ENCODE measurements at places on chromosomes 4 and X.

- DNase-seq, result peak; percentile 2
These were observed 42.5 kb downstream of the MID1 start for GRCh38 chrX:10577853-10578252.

GRCh38 chr4:121156822-121157769 lies 7.0 kb downstream of the TNIP3 start:
- peak; percentile 50 for DNase-seq

DNA sequence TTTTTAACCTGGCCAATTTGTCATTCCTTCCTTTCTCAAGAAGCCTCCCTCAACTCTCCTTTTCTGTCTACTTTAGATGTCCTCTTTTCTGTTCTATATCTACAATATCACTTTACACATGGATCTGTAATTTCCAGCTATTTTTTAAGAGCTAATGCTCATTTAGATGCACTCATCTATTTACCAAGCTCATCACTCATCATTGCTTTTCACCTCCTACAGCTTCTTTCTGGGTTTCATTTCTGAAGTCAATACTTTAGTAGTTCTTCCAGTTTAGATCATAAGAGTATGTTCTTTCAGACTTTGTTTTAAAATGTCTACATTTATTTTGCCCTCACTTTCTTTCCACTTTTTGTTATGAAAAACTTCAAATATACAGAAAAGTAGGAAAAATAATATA lies 466.9 kb downstream of the MID1IP1 start:
- DNase-seq, result no peak

- DNase-seq, result no peak
These were observed 26.5 kb downstream of the GPR143 start for GRCh38 chrX:9739130-9739529.

GRCh38 chr4:107380190-107380589 lies 339.8 kb downstream of the PAPSS1 start:
- no peak for DNase-seq

- DNase-seq, result no peak
These were observed 867.3 kb downstream of the PCDH18 start for GRCh38 chr4:136664988-136665387.

- DNase-seq, result no peak
These were observed 202.7 kb upstream of the HS3ST1 start for GRCh38 chr4:11631416-11631815.

- no peak for DNase-seq
These were observed 52.6 kb downstream of the FNIP2 start for GRCh38 chr4:158821228-158821971.

DNA sequence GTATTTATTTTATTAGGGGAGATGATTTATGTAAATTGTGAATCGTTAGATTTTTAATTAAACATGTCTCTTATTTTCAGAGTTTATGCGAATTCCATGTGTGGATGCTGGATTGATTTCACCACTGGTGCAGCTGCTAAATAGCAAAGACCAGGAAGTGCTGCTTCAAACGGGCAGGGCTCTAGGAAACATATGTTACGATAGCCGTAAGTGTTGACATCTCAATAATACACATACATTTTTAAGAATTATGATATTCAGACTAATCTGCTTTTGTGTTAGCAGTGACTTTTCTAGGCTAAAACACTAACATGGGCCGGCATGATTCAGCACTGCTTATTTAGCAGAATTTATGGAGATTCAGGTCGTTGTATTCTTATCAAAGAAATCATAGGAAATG lies 91.2 kb downstream of the RAP1GDS1 start:
- peak; percentile 23 for DNase-seq

DNA sequence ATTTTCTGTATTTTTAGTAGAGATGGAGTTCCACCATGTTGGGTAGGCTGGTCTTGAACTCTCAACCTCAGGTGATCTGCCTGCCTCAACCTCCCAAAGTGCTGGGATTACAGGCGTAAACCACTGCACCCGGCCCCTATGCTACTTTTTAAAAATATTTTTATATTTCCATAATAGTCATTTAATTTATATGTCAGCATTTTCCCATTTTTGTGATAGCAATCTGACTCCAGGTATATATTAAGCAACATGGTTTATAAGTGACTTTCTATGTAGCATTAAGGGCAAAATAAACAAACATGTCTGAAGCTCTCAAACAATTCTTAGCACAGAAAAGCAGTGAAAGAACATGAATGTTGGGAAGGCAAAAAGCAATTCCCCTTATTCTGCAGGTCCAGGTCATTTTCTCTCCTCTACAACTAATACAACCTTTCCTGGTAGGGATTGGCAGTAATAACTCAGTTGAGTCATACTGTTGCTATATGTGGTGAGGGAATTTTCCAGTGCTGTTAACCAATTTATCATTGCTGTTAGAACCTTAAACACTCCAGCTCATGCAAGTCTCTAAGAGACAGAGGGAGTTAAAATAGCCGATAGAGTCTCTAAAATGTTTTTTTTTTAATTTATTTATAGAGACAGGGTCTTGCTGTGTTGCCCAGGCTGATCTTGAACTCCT lies 24.0 kb downstream of the SMIM14 start:
- DNase-seq, result no peak

- DNase-seq, result no peak
These were observed 135.0 kb upstream of the SCML1 start for GRCh38 chrX:17602245-17602644.

GRCh38 chr4:113618205-113618604 lies 143.3 kb downstream of the CAMK2D start:
- DNase-seq, result no peak

DNA sequence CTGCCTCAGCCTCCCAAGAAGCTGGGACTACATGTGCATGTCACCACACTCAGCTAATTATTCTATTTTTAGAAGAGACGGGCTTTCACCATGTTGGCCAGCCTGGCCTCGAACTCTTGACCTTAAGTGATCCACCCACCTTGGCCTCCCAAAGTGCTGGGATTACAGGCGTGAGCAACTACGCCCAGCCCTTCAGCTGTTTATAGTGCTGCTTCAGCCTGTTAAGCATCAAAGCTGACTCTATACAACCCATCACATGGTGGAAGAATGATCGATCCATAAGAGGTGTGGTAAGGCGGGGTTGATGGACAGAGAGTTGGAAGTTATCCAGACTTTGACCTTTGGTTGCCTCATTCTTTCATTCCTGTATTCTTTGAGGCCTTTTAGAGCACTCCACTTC lies 56.2 kb upstream of the RAPGEF2 start:
- no peak for DNase-seq

DNA sequence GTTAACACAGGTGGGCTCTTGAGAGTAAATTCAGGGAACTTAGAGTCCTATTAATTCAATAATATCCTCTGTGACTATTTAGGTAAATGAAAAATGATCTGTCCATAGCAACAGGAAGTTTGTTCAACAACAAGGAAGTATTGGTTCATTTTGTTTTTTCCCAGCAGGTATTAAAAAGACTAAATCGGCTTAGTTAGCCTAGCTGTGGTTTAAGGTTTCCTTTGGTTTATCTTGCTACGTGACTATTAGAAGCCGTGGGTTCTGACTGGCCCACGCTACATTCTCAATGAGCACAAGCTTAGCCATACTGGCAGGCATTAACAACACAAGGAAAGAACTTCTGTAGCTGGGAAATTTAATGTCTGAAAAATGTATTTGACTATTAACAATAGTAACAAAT lies 168.8 kb upstream of the HS3ST1 start:
- no peak for DNase-seq

DNA sequence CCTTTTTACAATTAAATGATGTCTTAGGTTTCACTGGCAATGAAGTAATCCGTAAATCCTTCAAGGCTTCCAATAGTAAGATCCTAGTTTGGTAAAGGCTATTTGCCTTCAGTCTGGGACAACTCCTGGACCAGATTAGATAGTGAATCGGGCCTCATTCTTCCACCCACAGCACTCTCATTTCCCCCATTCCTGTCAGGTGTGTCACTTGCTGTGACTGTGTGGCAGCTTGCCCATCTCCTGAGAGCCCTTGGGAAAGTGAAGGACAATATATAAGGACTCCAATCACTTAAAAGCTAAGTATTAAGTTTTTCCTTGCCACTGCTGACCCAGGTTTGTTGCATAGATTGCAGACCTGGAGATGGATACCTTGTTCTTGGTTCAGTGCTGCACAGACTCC lies 3.3 kb upstream of the GASK1B start:
- no peak for DNase-seq

DNA sequence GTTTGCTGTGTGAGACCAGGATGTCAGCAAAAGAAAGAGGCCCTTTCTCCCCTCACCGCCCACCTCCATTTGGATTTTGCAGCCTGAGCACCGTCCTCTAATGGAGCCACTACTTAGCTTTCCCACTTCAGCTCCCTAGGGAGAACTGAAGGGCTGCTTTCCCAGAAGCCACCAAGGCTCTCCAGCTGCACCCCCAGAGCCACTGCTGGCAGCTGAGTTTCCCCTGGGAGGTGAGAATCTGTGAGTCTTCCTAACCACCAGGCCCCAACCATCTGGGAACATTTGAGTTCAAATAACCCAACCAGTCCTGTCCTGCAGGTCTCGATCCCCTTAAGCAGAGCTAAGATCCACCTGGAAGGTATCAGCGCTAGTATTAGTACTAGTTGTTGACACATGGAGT lies 173.1 kb upstream of the USP9X start:
- no peak for DNase-seq

DNA sequence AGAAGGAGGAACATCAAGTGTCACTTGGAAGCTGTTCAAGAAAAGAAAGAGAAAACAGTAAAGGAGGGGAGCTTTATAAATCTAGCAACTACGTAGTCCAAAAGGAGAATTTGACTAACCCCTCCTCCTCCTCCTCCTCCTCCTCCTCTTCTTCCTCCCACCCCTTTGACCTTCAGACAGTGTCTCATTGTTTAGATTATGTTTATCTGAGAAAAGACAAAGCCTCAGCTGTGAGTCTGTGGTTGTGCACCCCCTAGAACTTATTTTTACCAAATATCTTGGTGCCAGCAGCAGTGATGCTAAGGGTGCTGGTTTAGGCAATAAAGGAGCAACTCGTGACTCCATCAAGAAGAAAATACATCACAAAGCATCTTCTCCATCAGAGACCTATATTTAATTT lies 68.9 kb upstream of the BMP2K start:
- DNase-seq, result no peak

DNA sequence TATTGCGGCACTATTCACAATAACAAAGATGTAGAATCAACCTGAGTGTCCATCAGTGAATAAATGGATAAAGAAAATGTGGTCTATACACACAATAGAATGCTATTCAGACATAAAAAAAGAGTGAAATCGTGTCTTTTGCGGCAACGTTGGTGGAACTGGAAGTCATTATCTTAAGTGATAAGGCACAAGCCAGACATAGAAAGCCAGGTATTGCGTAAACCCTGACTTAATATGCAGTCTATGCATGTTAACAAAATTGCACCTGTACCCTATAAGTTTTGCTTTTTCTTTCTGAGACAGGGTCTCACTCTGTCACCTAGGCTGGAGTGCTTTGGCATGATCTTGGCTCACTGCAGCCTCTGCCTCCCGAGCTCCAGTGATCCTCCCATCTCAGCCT lies 28.6 kb downstream of the KIAA0232 start:
- DNase-seq, result no peak

DNA sequence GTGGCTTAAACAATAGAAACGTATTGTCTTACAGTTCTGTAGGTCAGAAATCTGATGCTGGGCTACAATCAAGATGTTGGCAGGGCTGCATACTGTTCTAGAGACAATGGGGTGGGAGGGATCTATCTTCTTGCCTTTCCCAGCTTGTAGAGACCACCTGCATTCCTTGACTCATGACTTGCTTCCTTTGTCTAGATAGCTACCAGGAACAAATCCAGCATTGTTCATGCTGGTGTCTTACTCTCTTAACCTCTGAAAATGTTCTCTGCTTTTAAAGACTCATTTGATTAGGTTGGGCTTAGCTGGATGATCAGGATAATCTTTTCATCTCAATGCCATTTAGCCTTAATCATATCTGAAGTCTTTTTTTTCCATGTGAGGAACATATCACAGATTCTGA lies 169.0 kb downstream of the ZNF330 start:
- DNase-seq, result no peak

- no peak for DNase-seq
These were observed 9.2 kb downstream of the WDR1 start for GRCh38 chr4:10107111-10108091.

GRCh38 chr4:174604198-174604597 lies 81.9 kb upstream of the HPGD start:
- DNase-seq, result peak; percentile 57

DNA sequence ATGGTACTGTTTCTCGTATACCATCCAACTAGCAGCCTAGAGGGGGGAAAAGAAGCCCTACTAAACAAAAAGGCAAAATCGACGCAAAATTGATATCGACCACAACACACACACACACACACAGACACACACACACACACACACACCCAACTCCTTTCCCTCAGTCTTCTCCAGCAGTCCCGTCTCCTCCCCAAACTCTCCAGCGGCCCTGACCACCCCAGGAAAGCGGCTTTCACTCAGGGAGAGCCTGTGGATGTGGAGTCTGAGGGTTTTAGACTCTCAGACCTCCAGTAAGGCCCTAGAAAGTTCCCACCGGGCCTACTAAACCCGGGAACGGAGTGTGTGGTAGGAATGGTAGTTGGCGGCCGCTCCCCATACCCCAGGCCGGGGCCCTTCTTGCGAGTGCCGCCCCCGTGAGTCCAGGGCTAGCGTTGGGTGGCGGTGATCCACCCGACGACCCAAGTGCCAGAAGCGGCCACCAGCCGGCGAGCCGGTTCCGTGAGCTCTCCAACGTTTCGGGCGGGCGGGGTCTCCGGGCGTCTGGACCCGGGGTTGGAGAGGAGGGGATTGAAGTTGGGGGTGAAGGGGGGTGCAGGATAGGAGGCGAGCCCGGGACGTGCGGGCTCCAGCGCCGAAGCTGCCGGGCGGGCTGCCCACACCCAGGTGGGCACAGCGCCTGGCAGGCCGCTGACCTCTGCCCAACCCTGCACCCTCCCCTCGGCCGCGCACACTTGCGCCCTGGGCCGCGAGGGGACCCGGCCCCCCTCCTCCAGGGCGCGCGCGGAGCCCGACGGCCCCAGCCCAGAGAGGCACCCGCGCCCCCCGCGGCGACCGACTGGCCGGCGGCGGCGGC lies 13.7 kb downstream of the ARX start:
- DNase-seq, result no peak

GRCh38 chr4:58766763-58767162 lies 1656.6 kb upstream of the IGFBP7 start:
- no peak for DNase-seq

GRCh38 chrX:133056341-133056740 lies 40.6 kb downstream of the USP26 start:
- DNase-seq, result no peak

GRCh38 chr4:72631296-72631695 lies 62.3 kb upstream of the ADAMTS3 start:
- DNase-seq, result no peak

DNA sequence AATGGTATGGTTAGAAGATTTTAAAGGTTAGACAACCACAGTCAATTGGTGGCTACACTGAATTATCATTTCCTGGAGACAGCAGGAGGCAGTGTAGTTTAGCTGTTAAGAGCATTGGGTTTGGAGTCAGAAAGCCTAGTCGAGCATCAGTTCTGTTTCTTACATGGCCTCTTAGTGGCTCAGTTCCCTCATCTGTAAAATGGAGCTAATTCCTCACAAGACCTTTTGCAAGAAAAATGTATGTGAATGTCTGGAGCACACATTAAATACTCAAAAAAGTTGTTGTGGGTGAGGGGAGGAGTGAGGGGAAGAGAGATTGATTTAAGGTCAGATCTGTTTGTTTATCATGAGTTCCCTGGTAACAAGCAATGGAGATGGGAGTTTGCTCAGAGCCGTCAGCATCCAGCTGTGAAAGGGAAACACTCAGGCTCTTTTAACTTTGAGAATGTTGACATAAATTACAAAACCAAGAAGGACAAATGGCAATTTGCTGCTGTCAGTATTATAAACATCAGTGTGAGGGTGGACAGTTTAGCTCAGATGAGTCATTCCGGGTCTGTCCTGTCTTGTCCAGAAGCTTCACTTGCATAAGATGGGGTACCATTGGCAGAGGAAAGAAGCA lies 98.2 kb upstream of the PGRMC2 start:
- no peak for DNase-seq
